Fibroblast of the aortic adventitia (primary cell): ENCODE measurements at places on chromosomes 12 and 14.

- DNase-seq = no peak
Measured at GRCh38 chr12:108284163-108284562, 54.9 kb downstream of the CMKLR1 start.

DNA sequence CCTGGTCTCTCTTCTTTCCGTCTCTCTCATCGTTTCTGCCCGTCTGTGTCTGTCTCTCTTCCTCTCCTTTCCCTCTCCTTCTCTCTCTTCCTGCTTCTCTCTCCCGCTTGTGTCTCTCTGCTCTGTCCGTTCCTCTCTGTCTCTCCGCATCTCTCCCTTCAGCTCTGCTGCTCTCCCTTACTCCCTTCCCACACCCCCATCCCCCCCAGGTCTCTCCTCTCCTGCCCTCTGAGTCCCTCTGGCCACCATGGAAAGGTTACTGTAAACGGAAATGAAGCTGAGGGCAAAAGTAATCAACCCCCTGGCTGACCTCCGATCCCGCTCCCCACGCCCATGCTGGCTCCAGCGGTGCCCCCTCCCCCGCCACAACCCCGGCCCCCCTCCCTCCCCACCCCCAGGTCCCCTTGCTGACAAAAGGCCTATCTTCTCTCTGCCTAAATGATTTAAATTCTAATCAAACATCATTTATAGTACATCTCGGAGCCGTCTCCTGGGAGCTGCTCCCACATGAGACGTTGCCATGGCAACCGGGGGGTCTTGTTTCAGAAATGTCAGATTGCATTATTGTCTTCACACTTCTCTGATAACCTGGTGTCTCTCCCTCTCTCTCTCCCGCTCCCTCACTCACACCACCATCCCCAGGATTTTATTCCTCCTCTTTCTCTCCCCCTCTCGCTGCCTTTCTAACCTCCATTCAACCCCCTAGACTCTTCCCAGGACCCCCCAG is 203.8 kb downstream of the RBM19 start:
- DNase-seq = no peak

GRCh38 chr14:104349950-104350349 is 211.6 kb downstream of the KIF26A start:
- no peak for DNase-seq

DNA sequence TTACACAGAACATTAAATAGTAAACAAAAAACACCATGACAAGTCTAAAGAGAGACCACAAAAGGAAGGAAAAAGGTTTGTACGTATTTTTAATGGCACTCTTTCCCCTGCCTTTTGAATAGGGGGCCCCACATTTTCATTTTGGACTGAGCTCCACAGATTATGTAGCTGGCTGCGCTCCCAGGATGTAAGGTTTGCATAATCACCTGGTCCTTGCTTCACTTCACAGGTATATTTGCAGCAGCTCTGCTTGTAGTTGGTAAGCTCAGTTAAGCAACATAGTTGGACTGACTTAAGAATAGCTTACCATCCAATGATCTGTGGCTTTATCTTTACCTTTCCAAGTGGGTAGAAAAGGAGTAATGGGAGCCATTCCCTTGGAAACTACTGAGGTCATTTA is 454.7 kb downstream of the APAF1 start:
- DNase-seq = no peak

GRCh38 chr12:115401761-115402160 is 717.8 kb upstream of the TBX3 start:
- DNase-seq = no peak

DNA sequence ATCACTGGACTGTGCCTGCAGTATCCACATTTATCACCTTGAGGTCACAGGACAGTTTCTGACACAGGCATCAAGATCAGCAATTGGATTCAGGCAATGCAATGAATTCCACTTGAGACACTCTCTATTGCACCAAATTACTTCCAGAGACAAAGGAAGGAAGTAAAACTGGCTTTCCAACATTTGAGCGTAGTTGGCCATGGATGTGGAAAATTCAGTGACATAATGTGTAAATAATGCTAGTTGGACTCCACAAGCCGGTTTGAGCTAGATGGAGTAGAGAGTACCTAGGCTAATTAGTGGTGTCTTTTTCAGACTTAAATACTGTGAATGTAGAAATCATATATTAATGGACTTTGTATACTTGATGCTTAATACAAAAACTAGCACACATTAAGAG is 168.3 kb upstream of the SYT1 start:
- peak; percentile 34 for DNase-seq

DNA sequence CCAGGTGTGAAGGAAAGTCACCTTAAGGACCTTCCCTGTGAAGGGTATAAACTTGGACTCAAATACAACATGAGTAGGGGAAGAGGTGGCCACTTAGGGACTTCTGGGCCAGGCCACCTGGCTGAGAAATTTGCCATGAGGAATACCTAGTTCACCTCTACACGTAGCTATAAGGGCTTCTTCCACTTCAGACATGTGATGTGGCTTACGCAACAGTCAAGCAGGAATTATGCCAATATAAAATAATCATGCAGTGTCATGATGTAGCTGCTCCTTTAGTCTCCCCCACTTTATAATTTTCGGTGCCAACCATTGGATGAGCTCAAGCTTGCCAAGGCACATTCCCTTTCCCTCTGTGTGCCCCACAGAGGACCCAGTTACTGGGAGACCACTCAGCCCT is 166.6 kb upstream of the BCL2L14 start:
- DNase-seq = no peak

GRCh38 chr12:13326076-13326475 is 129.6 kb downstream of the EMP1 start:
- DNase-seq = no peak

- no peak for DNase-seq
Measured at GRCh38 chr12:55642267-55642666, 5.6 kb downstream of the OR10P1 start.

GRCh38 chr12:124687917-124688316 is 120.5 kb upstream of the NCOR2 start:
- DNase-seq = peak; percentile 70

- DNase-seq = peak; percentile 34
Measured at GRCh38 chr12:27971121-27971489, 1.4 kb downstream of the PTHLH start.

- no peak for DNase-seq
Measured at GRCh38 chr12:110697236-110697635, 8.3 kb upstream of the HVCN1 start.
